ENCODE measurements at places on chromosomes 13 and 19.

- no peak for DNase-seq
Measured at GRCh38 chr13:26601669-26602068, 44.2 kb downstream of the WASF3 start.

DNA sequence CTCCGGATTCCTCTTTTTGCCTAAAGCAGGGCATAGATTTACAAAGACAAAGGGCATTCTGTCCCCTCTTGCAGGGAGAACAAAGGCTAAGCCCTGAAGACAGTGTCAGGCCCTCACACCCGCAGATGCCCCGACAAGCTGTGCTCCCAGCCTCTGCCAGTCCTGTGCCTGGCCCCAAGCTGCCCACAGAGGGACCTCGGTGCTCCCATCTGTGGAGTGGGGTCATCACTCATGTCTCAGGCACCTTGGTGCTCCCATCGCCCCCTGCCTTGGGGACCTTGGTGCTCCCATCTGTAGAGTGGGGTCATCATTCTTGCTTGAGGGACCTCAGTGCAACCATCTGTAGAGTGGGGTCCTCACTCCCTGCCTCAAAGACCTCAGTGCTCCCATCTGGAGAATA is 24.3 kb downstream of the C13orf46 start:
- no peak for DNase-seq

- no peak for DNase-seq
Measured at GRCh38 chr19:32337084-32337808, 8.2 kb upstream of the ZNF507 start.

DNA sequence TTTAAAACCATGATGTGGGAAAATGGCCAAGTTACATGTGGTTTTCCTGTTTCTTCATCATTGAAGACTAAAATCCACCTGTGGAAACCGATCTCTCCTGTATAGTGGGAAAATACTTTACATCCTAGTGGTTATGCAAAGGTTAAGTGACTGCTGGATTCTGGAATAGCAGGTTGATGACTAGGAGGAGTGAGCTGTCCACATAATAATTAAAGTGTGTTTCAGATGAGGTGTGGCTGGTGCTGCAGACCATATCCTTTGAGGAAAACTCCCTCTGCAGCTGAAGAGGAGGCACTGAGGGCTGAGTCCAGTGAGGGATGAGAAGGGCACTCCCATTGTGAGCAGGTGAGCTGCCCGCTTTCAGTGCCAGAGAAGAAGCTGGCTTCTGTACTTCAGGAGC is 43.2 kb downstream of the DCLK1 start:
- no peak for DNase-seq

- no peak for DNase-seq
Measured at GRCh38 chr19:27868007-27868406, 1344.9 kb downstream of the UQCRFS1 start.

DNA sequence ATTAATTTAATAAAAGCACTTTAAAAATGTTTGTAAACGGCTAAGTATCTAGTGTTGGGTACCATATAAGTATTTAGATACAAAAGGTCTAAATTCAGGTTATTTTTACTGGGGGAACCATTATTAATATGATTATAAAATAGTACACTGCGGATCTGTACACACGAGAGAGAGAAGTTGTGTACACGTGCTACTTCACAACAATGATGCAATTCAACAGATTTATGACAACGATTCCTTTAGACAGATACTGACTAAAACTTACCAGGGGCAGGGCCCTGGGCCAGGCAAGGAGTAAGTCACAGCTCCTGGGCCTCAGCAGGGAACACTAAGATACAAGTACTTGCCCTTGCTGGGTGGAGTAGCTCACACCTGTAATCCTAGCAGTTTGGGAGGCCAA is 29.1 kb upstream of the TPTE2 start:
- no peak for DNase-seq

- DNase-seq, result no peak
Measured at GRCh38 chr19:39949026-39949747, 14.8 kb upstream of the FCGBP start.

GRCh38 chr13:88424463-88424862 is 753.3 kb downstream of the SLITRK5 start:
- no peak for DNase-seq

DNA sequence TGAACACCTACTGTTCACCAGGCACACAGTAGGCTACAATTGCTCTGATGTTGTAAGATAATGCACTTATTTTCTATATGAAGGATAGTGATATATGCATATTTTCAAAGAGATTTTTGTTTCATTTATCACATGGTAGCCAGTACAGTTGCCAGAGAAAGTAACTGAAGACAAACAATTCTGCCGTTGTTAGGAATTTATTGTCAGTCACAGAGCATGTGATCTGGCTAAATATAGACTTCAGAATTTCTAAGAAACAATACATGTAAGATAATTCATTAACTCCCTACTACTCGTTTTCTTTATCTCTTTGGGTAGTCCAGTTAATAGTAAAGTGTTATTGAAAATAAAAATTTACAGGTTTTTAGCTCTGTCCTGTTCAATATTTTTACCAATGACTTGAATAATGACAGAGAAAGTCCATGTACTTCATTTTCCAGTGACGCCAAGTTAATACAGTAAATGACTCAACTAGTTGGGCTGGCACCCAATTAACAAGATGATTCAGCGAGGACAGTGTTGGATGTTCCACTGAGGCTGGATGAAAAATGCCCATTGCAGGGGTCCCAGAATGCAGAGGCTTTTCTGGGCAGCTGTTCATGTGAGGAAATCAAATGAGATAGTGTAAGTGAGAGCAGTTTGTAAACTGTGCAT is 35.6 kb downstream of the GJA3 start:
- no peak for DNase-seq

- no peak for DNase-seq
Measured at GRCh38 chr19:1513499-1514294, 878 bp upstream of the ADAMTSL5 start.

DNA sequence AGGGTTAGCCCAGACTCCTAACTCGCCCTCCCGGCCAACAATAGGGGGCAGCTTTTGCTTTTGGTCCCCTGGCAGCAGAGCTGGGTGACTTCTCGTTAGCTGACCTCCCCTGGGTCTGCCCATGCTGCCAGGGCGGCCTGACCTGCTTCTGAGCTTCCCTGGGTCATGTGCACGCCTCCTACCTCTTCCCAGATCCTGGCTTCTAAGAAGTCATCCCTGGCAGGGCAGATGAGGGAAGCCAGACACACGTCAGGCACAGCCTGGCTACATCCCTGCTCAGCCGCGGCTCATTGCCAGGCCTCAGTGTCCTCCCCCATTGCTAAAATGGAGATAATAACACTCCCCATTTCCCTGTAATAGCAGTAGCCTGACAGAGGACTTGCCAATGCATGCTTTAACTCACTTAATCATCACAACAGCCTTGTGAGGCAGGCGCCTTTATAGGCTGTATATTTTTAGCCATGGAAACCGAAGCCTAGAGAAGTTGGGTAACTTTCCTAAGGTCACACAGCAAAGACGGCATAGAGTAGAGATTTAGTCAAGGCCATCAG is 2.1 kb downstream of the KCNK6 start:
- no peak for DNase-seq

GRCh38 chr13:101408992-101409656 is 7.2 kb downstream of the NALCN start:
- no peak for DNase-seq

- DNase-seq, result no peak
Measured at GRCh38 chr19:6381030-6381750, 5.5 kb upstream of the PSPN start.

DNA sequence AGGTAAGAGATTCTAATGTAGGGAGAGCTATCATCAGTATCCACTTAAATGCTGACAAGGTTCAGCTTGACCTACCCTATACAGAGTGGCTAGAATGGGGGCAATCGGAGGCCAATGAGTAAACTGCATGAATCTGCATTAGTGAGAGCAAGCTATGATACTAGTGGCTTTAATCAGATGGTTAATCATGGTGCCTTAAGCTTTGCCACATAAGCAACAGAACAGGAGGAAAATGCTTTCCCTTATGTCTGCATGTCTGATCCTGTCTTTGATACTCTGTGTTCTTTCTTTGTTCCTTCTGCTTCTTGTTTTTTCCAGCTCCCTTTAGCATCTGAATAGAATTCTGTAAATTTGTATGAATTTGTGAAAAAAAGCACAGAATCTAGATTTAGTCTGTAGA is 91.1 kb downstream of the WDFY2 start:
- no peak for DNase-seq
